ENCODE measurements at places on chromosomes 1 and 21.

GRCh38 chr1:29094954-29095353 is 28.7 kb downstream of the TMEM200B start:
- no peak for DNase-seq

- DNase-seq = peak; percentile 10
Measured at GRCh38 chr1:48870596-48870995, 93.9 kb upstream of the BEND5 start.

DNA sequence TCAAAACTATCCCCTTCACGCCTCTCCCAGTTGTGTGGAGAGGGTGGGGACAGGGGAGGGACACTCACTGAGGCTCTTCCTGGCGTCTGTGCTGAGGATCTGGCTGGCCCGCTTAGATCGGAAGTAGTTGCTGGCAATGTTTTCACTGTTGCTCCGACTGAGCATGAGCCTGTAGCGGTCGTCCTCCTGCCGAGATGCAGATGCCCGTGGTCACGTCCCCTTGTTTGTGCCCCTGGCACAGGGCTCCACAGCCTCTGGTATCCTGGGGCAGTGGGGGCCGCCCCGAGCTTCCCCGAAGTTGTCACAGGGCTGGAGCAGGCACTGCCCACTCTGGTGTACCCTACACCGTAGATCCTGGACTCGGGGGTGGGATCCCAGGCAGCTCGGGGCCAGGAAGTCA is 5.0 kb upstream of the DDOST start:
- no peak for DNase-seq

- peak; percentile 85 for DNase-seq
Measured at GRCh38 chr1:205313563-205314308, 7.8 kb downstream of the NUAK2 start.

- peak; percentile 78 for DNase-seq
Measured at GRCh38 chr21:20971296-20971921, 26.8 kb upstream of the NCAM2 start.

DNA sequence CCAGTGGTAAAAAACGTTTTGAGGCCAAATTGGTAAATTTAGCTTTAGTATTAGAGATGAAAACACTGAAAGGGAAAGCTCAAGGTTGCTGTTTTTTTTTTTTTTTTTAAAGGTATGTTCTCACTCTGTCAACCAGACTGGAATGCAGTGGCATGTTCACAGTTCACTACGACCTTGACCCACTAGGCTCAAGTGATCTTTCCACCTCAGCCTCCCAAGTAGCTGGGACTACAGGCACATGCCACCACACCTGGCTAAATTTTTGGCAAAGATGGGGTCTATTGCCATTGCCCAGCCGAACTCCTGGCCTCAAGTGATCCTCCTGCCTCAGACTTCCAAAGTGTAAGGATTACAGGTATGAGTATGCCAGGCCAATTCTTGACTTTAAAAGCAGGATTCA is 18.9 kb downstream of the LRIF1 start:
- no peak for DNase-seq
